ENCODE measurements at places on chromosomes 5 and 9.

- no peak for DNase-seq
These were observed 62.4 kb upstream of the RETREG1 start for GRCh38 chr5:16679190-16679589.

- no peak for DNase-seq
These were observed 65.7 kb upstream of the MARCHF11 start for GRCh38 chr5:16245249-16245648.

GRCh38 chr5:93294199-93294598 lies 286.8 kb downstream of the NR2F1-AS1 start:
- DNase-seq: no peak

- DNase-seq: no peak
These were observed 26.2 kb downstream of the CARNMT1 start for GRCh38 chr9:75001719-75002421.

DNA sequence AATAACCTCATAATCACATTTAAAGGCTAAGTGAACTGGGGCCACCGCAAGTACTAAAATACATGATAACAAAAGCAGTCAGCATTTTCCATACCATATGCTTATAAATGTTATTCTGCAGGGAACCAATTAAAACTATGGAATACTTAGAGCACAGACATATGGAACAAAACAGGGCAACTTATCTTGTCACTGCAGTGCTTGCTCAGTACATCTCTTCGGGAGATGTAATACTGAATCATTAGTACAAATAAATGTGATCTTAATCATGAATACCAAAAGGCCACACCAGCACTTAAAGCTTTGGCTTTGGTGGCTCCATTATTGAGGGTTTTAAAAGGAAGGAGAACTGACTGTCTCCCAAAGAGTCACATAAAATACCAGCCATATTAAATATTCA lies 32.1 kb downstream of the PRUNE2 start:
- DNase-seq: no peak

GRCh38 chr5:32383065-32383464 lies 61.5 kb downstream of the ZFR start:
- DNase-seq: no peak

DNA sequence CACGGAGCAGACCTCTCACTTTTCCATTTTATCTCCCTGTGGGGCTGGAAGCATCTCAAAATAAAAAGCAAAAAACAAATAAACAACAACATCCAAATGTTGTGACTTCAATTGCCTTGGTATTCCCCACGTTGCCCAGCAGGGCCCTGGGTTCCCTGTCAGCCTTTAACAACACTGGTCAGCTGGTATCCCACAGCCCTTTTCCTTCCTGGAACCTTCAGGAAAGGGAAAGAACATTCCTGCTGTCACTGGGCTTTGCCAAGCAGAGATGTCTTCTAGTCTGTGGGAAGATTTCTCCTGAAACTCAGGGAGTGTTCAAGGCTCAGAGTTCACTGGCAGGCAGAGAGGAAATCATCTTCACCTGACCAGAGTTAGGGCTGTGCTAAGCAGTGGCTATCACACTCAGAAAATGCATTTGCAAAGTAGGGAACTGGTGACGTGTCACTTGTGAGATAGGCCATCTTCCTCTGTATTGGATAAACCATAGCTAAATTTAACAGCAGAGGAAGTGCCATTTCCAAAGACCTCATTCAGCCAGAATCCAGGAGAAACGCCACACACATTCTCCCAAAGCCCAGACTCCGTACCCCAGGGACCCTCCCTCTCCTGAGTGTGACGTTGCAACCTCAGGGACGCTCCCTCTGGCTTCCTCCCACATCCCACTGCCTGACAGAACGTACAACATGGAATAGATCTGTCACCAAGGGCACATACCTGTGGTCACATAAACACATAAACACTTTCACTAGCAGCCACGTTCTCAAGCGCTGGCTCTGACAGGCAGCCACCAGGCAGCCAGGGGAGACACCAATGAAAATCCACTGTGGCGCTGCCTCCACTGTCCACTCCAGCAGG lies 274.0 kb upstream of the DAPK1 start:
- no peak for DNase-seq

GRCh38 chr5:24633715-24634325 lies 11.0 kb downstream of the CDH10 start:
- no peak for DNase-seq
